A549 treated with Mapracorat at 1 μM for 4 hours (cell line): ENCODE measurements at places on chromosomes 12 and 14. TPM values are rescaled to one million over a fixed set of nuclear protein-coding genes. Genes with fewer than 3 reads are reported as not detected.

JPH4 gene
- total RNA-seq = 0.05 to 0.06 TPM (median 0.06 TPM) in 3 of 5 replicates, not detected in the others

PTGER2 gene
- total RNA-seq = 2.3 to 3.7 TPM (median 3.5 TPM) in 5 replicates

B4GALNT3 gene
- 0.35 to 1.1 TPM (median 0.68 TPM) in 5 replicates for total RNA-seq

LIN7A gene
- total RNA-seq = 0.13 to 0.55 TPM (median 0.39 TPM) in 5 replicates

R3HDM2 gene
- total RNA-seq = 7.2 to 8.8 TPM (median 7.9 TPM) in 5 replicates

TAS2R19 gene
- total RNA-seq = 0.19 TPM in 1 of 5 replicates, not detected in the others

SLCO1C1 gene
- total RNA-seq = 0.12 TPM in 1 of 5 replicates, not detected in the others

NTF3 gene
- total RNA-seq = not detected in 5 replicates

HCAR1 gene
- total RNA-seq = 0.02 to 0.06 TPM (median 0.05 TPM) in 3 of 5 replicates, not detected in the others

VRTN gene
- not detected in 5 replicates for total RNA-seq

EML5 gene
- 0.39 to 1.0 TPM (median 0.44 TPM) in 5 replicates for total RNA-seq

KRT82 gene
- total RNA-seq = not detected in 5 replicates

GPR162 gene
- 0.23 to 0.53 TPM (median 0.45 TPM) in 5 replicates for total RNA-seq

CIT gene
- 10.0 to 15.4 TPM (median 13.6 TPM) in 5 replicates for total RNA-seq

ABCC9 gene
- 0.01 to 0.08 TPM in 2 of 5 replicates, not detected in the others for total RNA-seq

ANKRD9 gene
- 4.5 to 12.8 TPM (median 12.0 TPM) in 5 replicates for total RNA-seq

ART4 gene
- not detected in 5 replicates for total RNA-seq

BAZ1A gene
- 23.8 to 31.5 TPM (median 27.6 TPM) in 5 replicates for total RNA-seq

POLR3B gene
- total RNA-seq = 4.9 to 5.6 TPM (median 5.0 TPM) in 5 replicates

DUSP6 gene
- total RNA-seq = 10.9 to 14.9 TPM (median 11.8 TPM) in 5 replicates

TRIM9 gene
- total RNA-seq = 8.0 to 13.7 TPM (median 12.5 TPM) in 5 replicates

STRAP gene
- 189 to 194 TPM (median 193 TPM) in 5 replicates for total RNA-seq

PZP gene
- not detected in 5 replicates for total RNA-seq

SLC4A8 gene
- 0.57 to 1.7 TPM (median 1.3 TPM) in 5 replicates for total RNA-seq

PPM1H gene
- 6.1 to 7.5 TPM (median 7.2 TPM) in 5 replicates for total RNA-seq

PRH2 gene
- total RNA-seq = 0.30 to 0.39 TPM (median 0.38 TPM) in 3 of 5 replicates, not detected in the others

GLS2 gene
- total RNA-seq = 0.13 to 0.24 TPM (median 0.16 TPM) in 3 of 5 replicates, not detected in the others

NPAS3 gene
- not detected in 5 replicates for total RNA-seq

COCH gene
- 22.0 to 28.1 TPM (median 24.9 TPM) in 5 replicates for total RNA-seq

MYH6 gene
- total RNA-seq = 0.03 to 0.11 TPM (median 0.06 TPM) in 4 of 5 replicates, not detected in the other
